ENCODE measurements at places on chromosomes 1 and 21. TPM values are rescaled to one million over a fixed set of nuclear protein-coding genes. Genes with fewer than 3 reads are reported as not detected.

- H3K36me3 ChIP-seq, result peaks cover 44% of the 10 kb centered on the region
- H3K4me1 ChIP-seq, result peaks cover 86% of the 10 kb centered on the region
- H3K4me3 ChIP-seq, result no peak overlapping the region
- peak overlapping the region; percentile 42 for H3K27ac ChIP-seq
- DNase-seq, result no peak
- H3K27me3 ChIP-seq, result peaks cover 4% of the 10 kb centered on the region
Measured at GRCh38 chr1:93592551-93592949, 89.1 kb downstream of the BCAR3 start.

- H3K4me3 ChIP-seq, result no peak overlapping the region
- no peaks in the 10 kb centered on the region for H3K4me1 ChIP-seq
- DNase-seq, result no peak
- H3K27ac ChIP-seq, result no peak overlapping the region
- H3K36me3 ChIP-seq, result no peaks in the 10 kb centered on the region
Measured at GRCh38 chr1:76496871-76497270, 370.4 kb upstream of the ST6GALNAC5 start.

DNA sequence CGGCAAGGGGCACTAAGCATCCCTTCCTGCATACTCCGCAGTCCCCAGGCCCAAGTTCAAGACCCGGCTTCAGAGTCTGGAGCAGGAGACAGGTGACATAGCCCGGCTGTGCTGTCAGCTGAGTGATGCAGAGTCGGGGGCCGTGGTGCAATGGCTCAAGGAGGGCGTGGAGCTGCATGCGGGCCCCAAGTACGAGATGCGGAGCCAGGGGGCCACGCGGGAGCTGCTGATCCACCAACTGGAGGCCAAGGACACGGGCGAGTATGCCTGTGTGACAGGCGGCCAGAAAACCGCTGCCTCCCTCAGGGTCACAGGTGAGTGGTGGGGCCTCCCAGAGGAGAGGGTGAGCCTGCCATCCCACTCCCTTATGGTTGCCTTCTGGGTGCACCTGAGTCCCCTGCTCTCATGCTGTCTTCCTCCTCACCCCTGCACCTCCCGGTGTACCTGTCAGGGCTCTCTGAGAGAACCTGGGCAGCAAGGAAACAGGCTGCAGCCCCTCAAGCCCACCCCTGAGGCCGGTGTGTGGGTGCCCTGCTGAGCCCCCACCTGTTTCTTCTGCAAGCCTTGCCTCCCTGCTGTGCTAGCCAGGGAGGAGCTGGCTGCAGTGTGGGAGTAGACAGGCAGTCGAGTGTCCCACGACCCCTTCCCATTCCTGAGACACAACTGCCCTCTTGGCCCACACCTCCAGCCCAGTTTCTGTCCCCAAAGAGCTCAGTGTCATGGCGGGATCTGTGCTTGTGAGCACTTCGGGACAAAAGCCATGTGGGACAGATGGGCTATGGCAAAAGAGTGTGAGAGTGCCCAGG lies 99.2 kb downstream of the TRIM11 start:
- H3K4me3 ChIP-seq, result no peak overlapping the region
- no peaks in the 10 kb centered on the region for H3K4me1 ChIP-seq
- H3K27ac ChIP-seq, result no peak overlapping the region
- peaks cover 5% of the 10 kb centered on the region for H3K27me3 ChIP-seq
- DNase-seq, result no peak

DNA sequence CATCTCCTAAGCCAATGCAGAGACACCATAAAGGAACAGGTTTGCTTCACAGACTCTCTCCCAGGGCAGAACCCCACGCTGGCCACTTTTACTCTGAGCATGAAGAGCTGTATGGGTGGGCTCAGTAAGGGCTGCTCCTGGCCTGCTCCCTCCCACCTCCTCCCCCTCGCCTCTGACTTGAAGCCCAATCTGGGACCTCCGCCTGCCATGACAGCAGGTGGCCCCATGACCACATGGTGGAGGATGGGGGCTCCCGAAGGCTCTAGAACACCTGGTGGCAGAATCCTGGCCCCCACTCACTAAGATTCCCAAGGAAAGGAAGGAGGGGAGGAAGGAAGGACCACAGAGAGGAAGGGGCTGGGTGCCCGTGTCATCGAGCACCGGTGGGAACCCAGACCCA lies 23.7 kb downstream of the CASZ1 start:
- H3K36me3 ChIP-seq, result no peaks in the 10 kb centered on the region
- H3K4me1 ChIP-seq, result no peaks in the 10 kb centered on the region
- H3K27me3 ChIP-seq, result peaks cover 56% of the 10 kb centered on the region
- DNase-seq, result no peak
- no peak overlapping the region for H3K4me3 ChIP-seq

DYNLT5 gene
- total RNA-seq, result 0.63 TPM

All from HFFc6 (cell line).